Activated naive CD8-positive, alpha-beta T cell treated with anti-CD3 and anti-CD28 coated beads, Interleukin-2, amount 10 ng/mL, durations not matched to agents 7 days and 5 days (primary cell): ENCODE measurements at places on chromosomes 6 and 20. TPM values are rescaled to one million over a fixed set of nuclear protein-coding genes. Genes with fewer than 3 reads are reported as not detected.

The TBX18 gene
- not detected for total RNA-seq

The GTPBP2 gene
- total RNA-seq, result 115 TPM

GRCh38 chr6:20341564-20341963 is 60.1 kb upstream of the E2F3 start:
- no peaks in the 10 kb centered on the region for H3K36me3 ChIP-seq
- H3K4me3 ChIP-seq, result no peak overlapping the region
- H3K27me3 ChIP-seq, result no peaks in the 10 kb centered on the region
- H3K27ac ChIP-seq, result no peak overlapping the region
- H3K4me1 ChIP-seq, result peaks cover 17% of the 10 kb centered on the region
- DNase-seq, result no peak

GRCh38 chr6:38847497-38847896 is 132.4 kb downstream of the DNAH8 start:
- H3K4me1 ChIP-seq, result no peaks in the 10 kb centered on the region
- H3K27me3 ChIP-seq, result peaks cover 26% of the 10 kb centered on the region
- H3K36me3 ChIP-seq, result no peaks in the 10 kb centered on the region
- no peak overlapping the region for H3K4me3 ChIP-seq
- no peak for DNase-seq
- H3K27ac ChIP-seq, result no peak overlapping the region

The RUNX2 gene
- 6.3 TPM for total RNA-seq

The SLC35F1 gene
- total RNA-seq, result not detected

DNA sequence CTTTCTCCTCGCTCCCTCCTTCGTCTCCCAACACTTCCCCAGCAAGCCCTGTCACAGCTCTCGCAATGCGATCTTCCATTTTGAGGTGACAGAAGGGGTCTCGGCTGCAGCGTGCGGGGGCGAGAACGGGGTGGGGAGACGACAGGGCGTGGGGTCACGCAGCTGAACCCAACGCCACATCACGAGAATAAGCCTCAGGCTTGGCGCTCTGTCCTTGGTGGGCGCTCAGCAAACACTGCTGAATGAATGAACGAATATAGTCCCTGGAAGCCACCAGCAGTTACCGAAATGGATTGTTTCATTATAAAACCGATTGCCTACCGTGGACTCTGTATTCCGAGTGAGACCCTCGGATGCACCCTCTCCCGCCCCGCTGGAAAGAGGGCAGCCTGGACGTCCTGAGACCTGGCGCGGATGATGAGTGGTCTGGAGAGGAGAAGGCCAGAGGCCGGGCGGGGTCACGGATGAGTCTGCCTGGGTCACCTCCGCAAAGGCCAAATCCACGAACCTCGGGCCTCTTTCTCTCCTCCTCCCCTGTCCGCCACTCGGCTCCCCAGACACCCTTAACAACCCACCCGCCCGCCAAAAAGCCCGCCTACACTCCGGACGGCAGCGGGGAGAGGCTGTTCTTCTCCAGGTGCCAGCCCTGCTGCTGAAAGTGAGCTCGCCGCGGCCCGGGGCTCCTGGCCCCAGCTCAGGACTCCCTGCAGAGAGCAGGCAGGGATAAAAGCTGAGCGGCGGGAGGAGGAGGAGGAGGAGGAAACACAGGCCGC is 3.7 kb downstream of the NRN1 start:
- peaks cover 44% of the 10 kb centered on the region for H3K36me3 ChIP-seq
- H3K4me3 ChIP-seq, result peak overlapping the region; percentile 91
- DNase-seq, result no peak
- peak overlapping the region; percentile 86 for H3K27ac ChIP-seq

The GABRR1 gene
- total RNA-seq, result not detected

DNA sequence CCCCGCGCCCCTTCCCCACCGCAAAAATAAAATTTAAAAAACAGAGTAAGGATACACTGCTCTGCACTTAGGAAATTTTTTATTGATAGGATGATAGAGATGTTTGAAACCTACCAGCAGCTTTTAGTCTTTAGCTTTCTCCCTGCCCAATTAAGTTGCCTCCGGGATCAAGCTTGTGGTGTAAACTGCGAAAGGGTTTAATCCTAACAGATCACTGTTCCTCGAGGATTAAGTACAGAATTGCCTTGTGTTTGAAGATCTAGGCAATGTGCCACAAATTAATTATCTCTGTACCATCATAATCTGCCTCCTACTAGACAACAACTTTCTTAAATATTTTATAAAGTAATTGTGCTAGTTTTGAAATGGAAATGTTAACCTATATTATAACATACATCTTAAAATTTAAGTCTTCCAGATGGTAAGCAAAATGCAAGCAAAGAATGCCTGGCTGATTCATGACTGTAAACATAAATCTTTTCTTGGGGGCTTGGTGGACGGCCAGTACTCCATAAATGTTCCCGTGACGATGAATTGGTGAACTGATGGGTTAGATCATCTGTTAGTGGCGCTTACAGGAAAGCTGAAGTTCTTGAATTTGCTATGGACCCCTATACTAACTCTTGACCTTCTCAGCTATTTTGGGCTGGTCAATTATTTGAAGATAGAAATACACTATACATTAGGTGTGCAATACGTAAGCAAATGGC is 58.0 kb upstream of the ARHGAP18 start:
- H3K36me3 ChIP-seq, result peaks cover 1% of the 10 kb centered on the region
- no peak for DNase-seq
- H3K4me3 ChIP-seq, result peak overlapping the region; percentile 88

- no peak for DNase-seq
- H3K27me3 ChIP-seq, result peaks cover 11% of the 10 kb centered on the region
- peaks cover 9% of the 10 kb centered on the region for H3K4me1 ChIP-seq
- no peak overlapping the region for H3K4me3 ChIP-seq
- no peaks in the 10 kb centered on the region for H3K36me3 ChIP-seq
Observed at GRCh38 chr6:79787626-79788025, 156.5 kb downstream of the SH3BGRL2 start.

The PAK1IP1 gene
- 11.1 TPM for total RNA-seq

The DNAH8 gene
- 0.11 TPM for total RNA-seq

The TMEM217 gene
- 1.4 TPM for total RNA-seq

DNA sequence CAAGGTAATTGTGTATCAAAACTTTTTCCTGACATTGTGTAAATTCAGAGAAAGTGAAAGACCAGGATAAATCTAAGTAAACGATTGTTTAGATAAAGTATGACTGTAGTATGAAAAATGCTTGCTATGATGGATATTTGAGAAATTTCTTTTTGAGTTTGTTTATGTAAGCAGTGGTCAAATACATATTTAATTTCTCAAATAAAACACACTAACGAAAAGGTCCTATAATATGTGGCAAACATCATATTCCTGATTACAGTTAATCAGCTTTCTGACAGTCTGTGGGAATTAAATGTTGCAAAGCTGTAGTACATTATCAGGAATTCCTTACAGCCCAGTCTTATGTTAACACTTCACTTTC is 636.9 kb downstream of the MMUT start:
- H3K4me1 ChIP-seq, result no peaks in the 10 kb centered on the region
- no peaks in the 10 kb centered on the region for H3K27me3 ChIP-seq
- no peak overlapping the region for H3K4me3 ChIP-seq
- H3K36me3 ChIP-seq, result no peaks in the 10 kb centered on the region
- no peak for DNase-seq

The CLVS2 gene
- not detected for total RNA-seq

DNA sequence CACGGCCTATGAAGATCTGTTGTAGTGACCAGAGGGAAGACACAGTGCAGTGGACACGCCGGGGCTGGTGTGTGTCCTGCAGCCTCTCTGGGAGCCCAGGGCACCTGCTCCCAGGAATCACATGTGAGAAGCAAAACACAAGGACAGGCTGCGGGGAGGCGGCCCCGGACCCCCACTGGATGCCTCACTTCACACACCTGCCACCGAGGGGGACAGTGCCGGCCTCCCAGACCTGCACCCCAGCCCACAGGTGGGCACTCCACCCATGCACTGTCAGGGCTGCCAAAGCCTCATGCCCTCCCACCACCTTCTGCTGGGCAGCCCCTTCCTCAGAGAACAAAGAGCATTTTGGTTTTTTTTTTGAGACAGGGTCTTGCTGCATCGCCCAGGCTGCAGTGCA is 27.4 kb downstream of the FRMD1 start:
- H3K27me3 ChIP-seq, result no peaks in the 10 kb centered on the region
- H3K27ac ChIP-seq, result no peak overlapping the region
- H3K4me1 ChIP-seq, result no peaks in the 10 kb centered on the region
- no peak for DNase-seq
- H3K36me3 ChIP-seq, result no peaks in the 10 kb centered on the region
- no peak overlapping the region for H3K4me3 ChIP-seq
